ENCODE measurements at places on chromosomes 13 and 19.

DNA sequence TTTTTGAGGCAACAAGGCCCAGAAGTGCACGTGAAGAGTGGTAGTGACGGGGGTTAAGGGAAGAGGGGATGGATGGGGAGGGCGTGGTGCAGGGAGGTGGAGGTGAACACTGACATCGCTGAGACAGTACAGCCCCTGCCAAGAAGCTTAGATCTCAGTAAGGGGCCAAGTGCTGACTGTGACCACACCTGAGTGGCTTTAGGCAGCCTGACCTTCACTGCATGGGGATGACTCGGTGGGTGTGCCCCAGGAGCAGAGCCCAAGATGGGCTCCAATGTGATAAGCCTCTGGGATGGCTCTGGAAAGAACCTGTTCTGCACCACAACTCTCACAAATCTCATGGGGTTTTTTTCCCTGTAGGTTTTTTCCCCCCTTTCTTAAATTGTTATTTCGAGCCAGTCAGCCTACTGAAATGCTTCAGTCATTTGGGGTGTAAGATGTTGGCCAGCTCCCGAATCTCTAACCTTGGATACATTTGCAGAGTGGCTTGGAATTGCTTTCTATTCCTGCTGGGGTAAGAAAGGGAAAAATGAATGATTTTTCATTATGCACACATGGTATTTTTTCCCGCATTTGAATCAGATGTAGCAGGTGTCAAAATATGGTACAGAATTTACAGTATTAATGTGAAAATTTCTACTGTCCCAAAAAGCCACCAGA is 165.0 kb downstream of the TM9SF2 start:
- no peak for DNase-seq

DNA sequence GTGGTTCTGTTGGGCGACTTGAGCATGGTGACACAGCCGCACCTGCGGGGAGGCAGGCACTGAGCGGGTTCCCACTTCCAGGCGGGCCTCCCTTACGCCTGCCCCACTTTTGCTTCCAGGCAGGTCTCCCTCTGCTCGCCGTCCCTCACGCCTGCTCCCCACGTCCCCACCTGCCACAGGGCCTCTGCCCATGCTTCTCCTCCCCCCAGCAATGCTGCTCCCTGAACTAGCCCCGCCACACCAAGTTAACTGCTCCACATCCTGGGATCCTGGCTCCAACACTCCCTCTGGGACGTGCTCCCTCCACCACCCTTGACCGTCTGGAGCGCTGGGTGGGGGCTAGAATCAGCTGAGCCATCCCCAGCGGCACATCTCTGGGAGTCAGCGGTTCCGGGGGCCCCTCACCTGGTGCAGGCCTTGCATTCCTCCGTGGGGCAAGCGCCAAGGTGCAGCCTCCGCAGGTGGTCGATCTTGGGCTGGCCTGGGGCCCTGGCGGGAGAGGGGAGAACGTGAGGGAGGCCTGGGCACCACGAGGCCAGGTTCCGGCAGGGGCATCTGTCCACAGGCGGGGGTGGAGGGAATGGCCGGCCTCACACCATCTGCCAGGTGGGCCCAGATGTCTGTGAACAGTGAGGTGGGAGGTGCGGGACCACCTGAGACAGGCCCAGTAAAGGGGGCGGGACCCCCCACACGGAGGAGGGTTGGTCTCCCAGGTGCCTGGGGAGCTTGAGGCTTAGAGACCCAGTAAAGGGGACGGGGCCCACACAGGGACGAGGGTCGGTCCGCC is 9.2 kb downstream of the CFD start:
- DNase-seq, result no peak

- no peak for DNase-seq
Measured at GRCh38 chr13:94657167-94657566, 55.2 kb downstream of the SOX21 start.

- DNase-seq, result no peak
Measured at GRCh38 chr19:16033721-16034120, 42.6 kb upstream of the TPM4 start.

DNA sequence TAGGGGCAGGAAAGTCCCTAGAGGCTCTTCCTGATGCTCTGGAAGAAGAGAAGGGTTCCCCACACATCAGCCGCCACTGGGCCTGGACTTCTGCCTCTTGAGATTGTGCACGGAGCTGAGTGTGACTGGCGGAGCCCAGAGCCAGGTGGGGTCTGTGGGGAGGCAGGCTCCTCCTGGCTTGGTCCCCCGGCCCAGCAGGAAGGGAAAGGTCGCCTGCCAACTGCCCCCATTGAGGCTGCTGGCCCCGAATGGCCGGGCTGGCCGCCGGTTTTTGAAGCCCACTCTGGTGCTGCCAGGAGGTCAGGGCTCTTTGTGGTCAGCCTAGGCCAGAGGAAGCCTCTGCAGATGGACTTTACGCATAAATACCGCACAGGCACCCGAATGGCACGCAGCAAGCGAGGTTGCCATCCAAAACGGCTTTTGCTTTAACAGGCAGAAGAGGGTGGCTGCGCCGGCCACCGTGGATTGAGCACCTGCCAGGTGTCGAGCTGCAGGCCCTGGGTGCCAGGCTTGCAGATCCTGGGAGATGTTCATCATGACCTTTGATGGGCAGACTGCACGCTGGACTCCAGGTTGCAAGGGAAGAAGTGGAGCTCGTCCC is 5.0 kb downstream of the DAZAP1 start:
- no peak for DNase-seq

- DNase-seq, result no peak
Measured at GRCh38 chr13:51237386-51237785, 15.2 kb downstream of the FAM124A start.

DNA sequence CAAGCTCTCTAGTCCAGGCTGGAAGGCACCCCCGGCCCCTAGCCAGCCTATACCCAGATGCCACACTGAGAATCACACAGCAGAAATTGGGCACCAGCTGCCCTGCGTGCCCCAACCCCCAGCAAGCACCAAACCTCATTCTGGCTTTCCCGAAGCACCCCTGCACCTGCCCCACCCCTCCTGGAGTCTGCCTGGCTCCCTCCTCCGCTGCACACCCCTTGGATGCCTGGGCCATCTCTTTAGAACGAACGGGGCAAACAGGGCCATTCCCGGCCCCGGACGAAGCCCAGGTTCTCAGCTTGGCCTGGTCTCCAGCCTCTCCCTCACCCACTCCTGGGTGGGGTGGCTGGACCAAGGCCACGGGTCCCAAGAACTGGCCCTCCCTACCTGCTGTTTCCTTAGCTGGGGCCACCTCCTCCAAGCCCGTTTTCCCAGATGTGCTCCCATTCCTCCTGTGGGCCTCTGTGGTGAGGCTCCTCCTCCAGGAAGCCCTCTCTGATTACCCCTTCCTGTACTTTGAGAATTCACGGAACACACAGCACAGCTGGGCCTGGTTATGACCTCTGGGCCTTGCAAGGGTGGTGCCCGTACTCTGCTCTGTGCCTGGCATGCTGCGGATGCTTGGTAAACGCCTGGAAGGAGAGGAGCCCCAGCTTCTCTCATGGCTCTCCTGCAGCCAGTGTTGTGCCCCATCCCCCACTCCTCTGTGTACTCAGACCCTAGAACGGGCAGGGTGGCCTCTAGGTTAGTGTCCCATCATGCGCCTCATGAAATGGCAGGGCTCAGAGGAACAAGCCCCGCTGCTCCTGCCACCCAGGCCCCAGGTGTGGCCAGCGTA is 21.4 kb downstream of the CEBPG start:
- no peak for DNase-seq

GRCh38 chr13:49536144-49536873 is 40.6 kb downstream of the PHF11 start:
- no peak for DNase-seq

- no peak for DNase-seq
Measured at GRCh38 chr13:60210510-60211330, 47.0 kb upstream of the DIAPH3 start.

DNA sequence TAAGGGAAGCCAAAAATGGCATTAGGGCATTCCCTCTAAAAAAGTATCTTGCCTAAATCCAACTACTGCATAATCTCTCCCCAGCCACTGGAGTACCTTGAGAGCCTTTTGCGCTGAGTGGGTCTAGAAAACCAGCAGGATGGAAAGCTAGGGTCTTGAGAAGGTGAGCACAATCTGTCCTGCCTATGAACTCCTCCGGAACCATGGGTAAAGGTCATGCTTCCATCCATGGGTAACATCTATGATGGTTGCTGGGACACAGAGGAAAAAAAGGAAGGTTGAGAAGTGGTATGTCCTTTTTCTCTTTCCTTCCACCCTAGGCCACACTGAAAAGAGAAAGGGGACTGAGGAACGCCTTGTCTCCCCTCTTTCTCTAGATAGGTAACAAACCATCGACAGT is 52.4 kb downstream of the ZNF676 start:
- no peak for DNase-seq

DNA sequence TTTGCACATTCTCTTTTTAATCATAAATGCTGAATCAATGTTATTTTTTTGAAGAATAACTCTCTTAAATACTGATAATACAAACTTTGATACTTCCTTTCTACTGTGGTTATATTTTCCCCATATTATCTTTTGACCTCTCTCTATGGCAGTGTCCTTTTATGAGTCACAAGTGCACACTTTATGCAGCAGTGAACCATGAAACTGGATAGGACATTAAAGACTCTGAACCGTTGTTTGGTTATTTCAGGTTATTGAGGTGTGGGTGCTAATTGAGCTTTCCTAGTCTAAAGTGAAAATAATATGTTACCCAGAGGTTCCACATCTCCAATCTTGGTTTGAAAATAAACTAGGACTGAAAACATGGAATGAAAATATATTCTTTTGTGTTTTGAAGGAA is 71.4 kb downstream of the DGKH start:
- DNase-seq, result no peak

- no peak for DNase-seq
Measured at GRCh38 chr19:13974073-13974472, 21.8 kb downstream of the DCAF15 start.

DNA sequence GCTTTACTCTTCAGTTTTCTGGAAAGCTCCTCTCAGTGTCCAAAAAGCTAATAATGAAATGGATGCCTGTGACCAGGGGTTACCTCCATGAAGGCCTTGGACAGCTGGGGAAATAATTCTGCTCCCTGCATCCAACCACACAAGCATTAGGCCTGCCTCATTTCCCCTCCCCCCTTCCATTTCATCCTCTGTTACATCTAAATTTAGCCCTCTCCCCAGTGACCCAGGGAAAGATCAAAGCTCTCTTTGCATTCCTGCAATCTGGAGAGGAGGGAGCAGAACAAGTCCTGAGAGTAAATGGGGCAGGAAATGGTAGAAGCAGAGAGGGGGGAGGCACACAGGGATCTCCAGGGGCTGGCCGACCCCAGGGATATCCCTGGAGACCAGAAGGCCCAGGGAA is 452.7 kb downstream of the TSHZ3 start:
- DNase-seq, result no peak

- DNase-seq, result no peak
Measured at GRCh38 chr13:109370496-109370895, 415.9 kb downstream of the IRS2 start.

DNA sequence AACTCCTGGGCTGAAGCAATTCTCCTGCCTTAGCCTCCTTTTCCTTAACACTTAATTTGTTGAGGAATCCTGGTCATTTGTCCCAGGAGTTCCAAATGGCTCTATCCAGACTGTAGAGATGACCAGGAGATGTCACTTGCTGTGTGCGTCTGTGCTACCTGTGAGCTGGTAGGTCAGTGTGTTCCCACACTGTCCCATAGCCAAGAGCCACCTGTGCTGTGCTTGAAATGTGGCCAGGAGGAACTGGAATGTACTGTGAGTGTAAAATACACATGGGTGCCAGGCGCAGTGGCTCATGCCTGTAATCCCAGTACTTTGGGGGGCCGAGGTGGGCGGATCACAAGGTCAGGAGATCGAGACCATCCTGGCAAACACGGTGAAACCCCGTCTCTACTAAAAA is 29.4 kb upstream of the KDM4B start:
- no peak for DNase-seq

DNA sequence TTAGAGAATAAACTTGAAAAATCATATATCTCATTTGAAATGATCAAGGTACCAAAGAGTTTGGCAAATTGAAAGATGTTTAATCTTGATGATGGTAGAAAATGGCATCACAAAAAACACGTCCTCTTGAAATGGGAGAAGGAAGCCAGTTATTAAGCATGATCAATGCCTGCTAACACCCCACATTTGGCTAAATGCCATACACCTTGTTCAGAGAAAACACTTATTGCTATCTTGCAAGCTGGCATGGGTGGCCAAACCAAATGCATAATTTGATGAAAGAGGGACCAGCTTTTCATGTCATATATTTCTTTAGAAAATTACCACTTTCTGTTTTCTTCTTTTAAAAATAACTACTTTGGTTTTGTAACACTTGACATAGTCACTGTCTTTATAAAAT is 141.3 kb downstream of the ZAR1L start:
- no peak for DNase-seq

GRCh38 chr13:26618726-26619125 is 61.2 kb downstream of the WASF3 start:
- no peak for DNase-seq

DNA sequence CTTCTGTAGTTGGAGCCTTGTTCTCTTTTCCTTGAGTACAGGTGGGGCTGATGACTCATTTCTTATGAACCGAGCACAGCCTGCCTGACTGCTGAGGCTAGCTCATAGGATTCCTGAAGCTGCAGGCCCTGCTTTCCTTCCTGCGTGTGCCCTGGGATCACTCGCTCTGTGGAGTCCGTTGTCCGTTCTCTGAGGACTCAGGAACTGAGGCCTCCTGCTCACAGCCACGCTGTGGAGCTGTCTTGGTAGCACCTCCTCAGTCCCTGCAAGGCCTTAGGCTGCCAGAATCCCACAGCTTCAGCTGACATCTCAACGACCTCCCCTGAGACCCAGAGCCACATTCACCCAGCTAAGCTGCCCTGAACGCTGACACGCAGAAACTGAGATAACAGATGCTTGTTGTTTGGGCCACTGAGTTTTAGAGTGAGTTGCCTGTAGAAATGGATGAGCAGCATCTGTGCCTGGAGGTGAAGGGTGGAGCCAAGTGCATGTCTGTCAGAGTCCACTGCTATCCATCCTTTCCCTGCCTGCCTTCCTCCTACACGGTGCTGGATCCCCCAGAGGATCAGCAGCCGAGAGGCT is 72.9 kb downstream of the ARHGEF7 start:
- no peak for DNase-seq

GRCh38 chr19:7260161-7260560 is 34.1 kb downstream of the INSR start:
- no peak for DNase-seq

DNA sequence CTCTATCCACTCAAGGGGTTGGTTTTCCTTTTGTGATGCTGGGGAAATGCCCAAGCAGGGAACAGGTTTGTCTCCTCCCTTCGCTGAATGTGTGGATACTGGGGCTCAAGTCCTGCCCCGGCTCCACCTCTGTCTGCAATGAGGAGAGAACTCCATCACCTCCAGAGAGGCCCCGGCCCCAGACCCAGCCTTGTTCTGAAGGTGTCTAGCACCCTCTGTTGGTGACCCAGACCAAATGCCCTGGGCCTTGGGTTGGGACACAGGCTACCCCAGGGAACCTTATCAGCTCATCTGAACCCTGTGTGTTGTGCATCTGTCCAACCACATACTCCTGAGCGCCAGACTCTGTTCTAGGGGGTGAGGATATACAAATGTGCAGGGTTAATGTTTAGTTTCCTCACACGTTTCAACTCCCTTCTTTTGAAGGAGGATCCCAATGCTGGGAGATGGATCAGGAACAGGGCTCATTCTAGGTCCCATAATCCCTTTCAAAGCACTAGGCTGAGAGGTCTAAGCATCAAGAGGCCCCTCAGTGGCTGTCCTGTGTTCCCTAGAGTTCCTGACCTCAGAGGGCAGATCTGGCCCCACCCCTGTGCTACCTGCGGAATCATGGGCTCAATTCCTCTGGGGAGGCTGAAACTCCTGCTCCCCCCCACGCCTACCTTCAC is 112.5 kb upstream of the SLC7A1 start:
- DNase-seq, result peak; percentile 54

GRCh38 chr19:38511074-38511708 is 77.7 kb downstream of the RYR1 start:
- no peak for DNase-seq

Data from HTR-8/SVneo (cell line).